ENCODE measurements at places on chromosomes 2 and 18.

- DNase-seq: no peak
These were observed 132.2 kb downstream of the TSN start for GRCh38 chr2:121887513-121888188.

GRCh38 chr2:134212746-134213145 lies 41.1 kb upstream of the MGAT5 start:
- DNase-seq: no peak

- DNase-seq: no peak
These were observed 1.3 kb downstream of the ADCYAP1 start for GRCh38 chr18:905948-906415.

- no peak for DNase-seq
These were observed 1.1 kb upstream of the CERS6 start for GRCh38 chr2:168454737-168455644.

DNA sequence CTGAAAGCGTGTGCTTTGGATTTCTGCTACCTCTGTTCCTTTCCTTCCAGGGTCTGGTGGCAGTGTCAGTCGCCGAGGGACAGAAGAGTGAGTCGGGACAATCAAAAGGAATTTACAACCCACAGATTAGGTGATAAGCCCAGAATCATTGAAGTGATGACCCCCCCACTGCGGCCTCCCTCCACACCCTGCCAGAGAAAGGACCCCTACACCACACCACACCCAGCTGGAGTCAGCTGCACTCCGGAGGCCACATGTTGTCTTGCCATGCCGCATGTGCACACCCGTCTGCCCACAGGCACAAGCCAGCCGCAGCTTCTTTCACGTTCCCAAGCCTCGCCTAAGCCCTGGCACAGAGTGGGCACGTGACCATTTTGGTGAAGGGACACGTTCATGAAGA lies 366.8 kb upstream of the SALL3 start:
- no peak for DNase-seq

DNA sequence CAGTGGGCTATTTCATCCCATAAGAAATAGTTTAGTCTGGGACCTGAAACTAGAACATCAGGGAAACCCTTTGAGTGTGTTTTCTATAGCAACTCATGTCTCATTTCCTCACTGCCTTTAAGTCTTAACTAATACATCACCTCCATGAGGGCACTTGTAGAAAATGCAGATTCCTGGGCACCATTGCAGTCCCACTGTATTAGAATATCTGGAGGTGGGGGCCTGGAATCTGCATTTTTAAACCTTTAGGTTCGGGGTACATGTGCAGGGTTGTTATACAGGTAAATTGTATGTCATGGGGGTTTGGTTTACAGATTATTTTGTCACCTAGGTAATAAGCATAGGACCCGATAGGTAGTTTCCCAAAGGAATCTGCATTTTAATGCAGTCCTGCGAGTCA lies 87.4 kb downstream of the ARHGEF33 start:
- no peak for DNase-seq

GRCh38 chr2:139478165-139478914 lies 698.1 kb upstream of the NXPH2 start:
- no peak for DNase-seq

GRCh38 chr2:187462839-187463238 lies 14.8 kb upstream of the CALCRL start:
- no peak for DNase-seq

DNA sequence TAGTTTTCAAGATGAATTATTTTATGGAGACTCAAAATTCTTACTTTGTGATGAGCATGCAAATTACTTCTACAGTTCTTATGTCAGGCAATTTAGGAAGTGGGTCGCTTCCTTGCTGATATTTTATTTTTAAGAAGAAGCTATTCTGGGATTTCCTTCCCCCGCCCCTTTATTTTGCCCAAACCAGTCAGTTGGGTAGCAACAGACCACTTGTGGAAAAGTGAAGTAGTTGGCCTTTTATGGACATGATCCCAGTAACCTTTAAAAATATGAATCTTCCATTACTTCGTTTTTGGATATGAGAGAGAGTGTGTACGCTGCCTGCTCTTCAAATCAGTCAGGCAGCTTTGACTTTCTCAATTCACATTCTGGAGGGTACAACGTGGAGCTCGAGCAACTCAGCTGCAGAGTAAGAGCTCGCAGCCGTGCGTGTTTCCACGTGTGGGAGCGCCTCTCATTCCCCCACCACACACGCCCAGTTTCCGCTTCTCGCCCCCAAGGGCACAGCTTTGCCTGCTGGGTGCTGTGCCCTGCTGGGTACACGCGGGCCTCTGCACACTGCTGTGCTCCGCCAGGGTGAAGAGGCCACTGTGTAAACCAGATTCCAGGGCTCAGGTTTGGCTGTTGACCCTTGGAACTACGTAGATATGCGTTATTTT lies 92.6 kb downstream of the ITGB1BP1 start:
- peak; percentile 10 for DNase-seq

- DNase-seq: no peak
These were observed 497.4 kb upstream of the MEIS1 start for GRCh38 chr2:65937379-65938160.

- DNase-seq: no peak
These were observed 18.7 kb upstream of the TFCP2L1 start for GRCh38 chr2:121303531-121304263.

- no peak for DNase-seq
These were observed 221.2 kb downstream of the IRS1 start for GRCh38 chr2:226578373-226578772.

DNA sequence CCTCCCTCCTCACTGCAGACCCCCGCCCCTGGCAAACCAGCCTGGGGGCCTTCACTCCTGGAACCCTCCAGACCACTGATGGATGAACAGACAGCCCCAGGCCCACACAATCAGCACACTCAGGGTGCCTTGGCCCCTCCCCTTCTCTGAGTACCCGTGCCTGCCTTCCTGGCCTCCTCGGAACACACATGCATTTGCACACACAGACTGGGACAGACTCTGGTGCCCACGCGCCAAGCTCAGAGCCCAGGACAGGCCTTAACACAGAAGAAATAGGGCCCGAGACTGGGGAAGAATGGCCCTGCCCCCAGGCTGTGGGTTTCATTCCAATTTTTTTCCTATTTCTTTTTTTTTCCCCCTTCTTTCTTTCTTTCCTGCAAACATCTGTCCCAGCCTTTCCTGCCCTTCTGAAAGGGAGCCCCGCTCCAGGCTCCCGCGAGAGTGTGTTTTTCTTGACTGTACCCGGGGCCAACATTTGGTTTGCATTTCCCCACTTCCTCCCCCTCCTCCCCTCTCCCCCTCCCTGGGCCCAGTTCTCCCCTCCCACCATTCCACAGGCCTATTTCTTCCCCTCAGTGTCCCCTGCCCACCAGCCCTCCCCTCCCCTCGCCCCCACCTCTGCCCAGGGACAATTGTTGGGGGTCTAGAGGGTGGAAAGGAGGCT lies 618 bp upstream of the TNS1 start:
- no peak for DNase-seq

DNA sequence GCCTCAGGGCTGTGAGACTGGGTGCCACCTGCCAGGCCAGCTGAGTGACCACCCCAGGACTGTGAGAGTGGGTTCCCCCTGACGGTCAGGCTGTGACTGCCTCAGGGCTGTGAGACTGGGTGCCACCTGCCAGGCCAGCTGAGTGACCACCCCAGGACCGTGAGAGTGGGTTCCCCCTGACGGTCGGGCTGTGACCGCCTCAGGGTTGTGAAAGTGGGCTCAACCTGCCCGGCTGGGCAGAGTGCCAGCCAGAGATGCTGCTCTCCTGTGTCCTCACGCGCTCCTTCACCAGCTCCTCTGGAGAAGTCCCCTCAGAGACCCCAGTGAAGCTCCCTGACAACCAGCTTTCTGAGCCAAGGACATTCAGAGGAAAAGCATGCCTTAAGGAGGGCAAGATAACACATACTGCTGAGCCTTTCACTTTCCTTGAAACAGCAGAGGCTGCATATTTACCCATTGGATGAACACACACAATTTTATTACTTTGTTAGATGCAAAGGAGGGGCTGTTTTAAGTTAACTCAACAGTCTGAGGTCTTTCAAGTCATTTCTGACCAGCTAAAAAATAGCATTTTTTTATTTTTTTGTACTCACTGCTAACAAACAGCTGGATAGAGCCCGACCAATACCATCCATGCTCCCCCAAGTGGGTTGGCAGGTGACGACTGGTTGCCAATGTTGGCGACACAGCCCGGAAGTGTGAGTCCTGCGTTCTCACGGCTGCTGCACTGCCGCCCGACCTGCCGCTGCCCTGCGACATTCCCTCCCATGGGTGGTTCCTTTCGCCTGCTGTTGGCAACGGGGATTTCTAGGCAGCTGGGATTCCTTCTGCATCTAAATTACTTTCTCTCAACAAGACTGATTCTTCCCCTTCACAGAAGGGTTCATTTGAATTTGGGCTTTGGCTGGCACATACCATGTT lies 70.7 kb downstream of the NDUFA10 start:
- DNase-seq: no peak

- DNase-seq: no peak
These were observed 244.7 kb downstream of the CTNNA2 start for GRCh38 chr2:79757526-79757925.

GRCh38 chr18:48019557-48020325 lies 89.3 kb upstream of the SMAD2 start:
- DNase-seq: no peak

DNA sequence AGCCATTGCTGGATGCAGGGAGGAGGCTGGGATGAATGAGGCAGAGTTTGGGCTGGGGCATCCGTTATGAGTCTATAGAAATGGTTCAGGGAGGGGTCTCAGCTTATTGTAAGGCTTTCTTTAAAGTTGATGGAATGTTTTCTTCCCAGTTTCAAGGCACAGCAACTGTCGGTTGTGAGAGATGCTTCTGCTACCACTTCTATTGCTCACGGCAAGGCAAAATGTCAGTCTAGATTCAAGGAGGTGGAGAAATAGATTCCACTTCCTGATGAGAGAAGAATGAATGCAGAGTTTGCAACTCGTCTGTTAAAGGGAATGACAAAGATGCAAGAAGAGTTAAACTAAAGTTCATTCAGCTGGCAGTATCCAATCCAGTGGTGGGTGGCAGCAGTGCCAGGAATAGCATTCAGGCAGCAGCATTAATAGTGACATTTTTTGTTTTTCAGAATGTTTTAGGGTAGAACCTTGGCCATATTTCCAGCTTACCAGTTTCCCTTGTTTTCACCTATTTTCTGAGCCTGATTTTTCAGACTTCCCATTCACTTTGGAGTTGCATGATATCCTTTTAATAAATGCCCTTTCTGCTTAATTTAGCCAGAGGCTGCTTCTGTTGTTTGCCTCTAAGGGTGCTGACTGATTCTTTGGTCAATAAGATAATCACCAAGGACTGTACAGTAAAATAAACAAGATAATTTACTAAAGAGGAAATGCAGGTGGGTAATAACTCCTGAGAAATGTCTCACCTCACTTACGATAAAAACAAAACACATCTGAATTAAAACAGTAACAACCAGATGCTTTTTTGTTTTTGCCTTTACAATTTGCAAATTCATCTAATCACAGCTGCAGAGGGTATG lies 138.4 kb downstream of the RPIA start:
- DNase-seq: no peak

DNA sequence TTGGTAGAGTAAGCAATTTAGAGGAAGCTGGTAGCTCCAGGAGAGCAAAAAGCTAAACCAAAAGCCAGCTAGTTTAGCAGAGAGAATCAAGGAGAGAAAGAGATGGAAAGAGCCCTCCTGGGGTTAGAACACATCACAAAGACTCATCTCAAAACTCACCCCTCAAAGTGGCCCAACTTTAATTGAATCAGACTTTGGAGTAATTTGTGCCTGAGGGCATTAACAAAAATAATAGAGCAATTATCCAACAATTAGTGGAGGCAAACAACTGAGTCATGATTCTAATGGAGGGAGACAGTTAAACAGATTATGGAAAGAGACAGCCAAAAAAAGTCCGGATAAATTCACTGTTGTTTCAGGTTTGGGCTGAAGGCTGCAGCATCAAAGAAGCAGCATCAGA lies 417.4 kb downstream of the KCNJ3 start:
- DNase-seq: no peak

GRCh38 chr2:182716650-182716979 lies 558 bp downstream of the DNAJC10 start:
- peak; percentile 42 for DNase-seq

DNA sequence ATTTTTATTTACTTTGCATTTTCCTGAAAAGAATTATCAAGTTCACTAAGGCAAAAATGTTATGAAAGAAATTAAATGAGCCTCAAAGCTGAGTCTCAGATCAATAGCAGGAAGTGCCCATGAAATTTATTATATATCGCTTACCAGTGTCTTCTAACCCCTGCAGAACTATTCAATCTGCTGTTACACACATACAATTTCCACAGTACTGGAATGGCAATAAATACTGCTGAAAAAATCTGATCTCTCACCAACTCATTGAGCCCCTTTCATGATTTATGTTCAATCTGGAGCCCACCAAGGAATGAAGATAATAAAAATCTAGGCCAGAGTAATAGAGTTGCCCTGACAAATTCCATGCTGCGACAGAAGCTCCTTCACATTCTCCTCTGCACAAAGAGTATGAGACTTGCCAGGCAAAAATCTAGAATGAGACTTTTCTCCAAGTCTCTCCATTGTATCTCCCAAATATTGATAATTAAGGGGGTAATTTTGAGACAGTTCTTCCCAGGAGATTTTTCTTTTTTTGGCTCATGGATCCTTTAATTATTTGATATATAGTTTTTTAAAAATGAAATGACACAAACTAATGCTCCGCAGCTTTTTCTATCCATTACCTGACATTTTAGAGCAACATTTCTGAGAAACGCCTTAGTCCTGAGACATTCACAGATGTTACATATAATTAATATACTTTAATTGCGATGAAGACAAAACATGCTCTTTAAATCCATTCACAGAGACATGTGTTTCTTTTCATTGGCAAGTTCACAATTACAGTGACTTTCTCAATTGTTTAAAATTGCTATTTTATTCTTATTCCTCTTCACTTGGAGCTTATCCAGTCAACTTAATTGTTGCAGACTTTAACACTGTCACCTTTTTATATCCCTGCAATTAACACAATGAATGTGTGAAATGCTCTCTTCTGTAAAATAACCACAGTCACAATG lies 1020.4 kb downstream of the CBLN2 start:
- no peak for DNase-seq

- no peak for DNase-seq
These were observed 1569.7 kb upstream of the SLC39A10 start for GRCh38 chr2:194087089-194087958.

DNA sequence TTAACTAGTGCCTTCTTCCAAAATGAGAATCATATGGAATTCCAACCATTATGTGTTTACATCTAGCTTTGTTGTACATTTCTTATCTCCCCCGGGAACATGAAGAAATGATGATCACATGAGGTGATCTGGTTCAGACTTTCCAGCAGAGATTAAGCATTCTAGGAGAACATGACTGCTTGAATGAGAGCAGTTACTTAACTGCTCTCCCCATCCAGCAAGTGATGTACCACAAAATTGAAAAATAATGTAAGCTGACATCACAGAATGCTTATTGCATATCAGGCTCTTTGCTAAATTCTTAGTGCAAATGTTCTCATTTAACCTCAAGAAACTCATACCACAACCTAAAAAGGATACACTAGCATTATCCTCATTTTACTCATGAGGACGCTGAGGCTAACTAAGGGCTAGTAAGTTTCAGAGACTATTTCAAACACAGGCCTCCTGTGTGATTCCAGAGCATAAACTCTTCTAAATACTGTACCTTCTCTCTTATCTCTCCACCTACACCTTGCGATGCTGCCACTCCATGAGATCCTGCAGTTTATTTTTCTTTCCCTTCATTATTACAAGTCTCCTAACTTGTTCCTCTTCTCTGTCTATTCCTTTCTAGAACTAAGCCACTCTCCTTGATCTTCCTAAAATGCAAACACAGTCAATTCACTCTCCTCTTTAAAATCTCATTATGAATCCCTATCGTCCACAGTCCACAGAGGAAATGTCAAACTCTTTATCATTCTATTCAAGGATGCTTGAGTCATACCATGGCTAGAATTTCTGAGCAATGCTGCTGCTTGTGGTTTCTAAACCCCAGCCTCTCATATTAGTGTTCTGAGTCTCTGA lies 1224.8 kb upstream of the ZEB2 start:
- DNase-seq: peak; percentile 65
